ENCODE measurements at places on chromosomes 6 and 20. TPM values are rescaled to one million over a fixed set of nuclear protein-coding genes. Genes with fewer than 3 reads are reported as not detected.

The CNKSR3 gene
- total RNA-seq, result 10.5 TPM

DNA sequence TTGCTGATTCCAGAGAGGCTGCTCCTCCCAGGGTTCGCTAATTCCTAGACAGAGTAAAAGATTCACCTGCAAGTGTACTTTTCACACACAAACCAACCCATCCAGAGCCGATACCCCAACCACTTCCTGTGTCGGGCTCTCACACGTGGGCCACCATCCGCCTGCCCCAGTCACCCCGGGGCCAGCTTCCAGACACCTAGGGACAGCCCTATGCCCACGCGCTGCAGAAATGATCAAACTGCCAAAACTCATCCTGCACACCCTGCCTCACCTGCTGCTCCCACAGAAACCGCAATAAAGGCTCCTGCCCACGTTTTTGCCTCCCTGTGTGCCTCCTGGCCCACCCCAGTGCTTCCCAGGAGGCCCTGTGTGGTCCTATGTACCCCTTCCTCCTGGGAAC lies 59.5 kb downstream of the PSMG4 start:
- no peak overlapping the region for H3K27ac ChIP-seq
- H3K4me1 ChIP-seq, result no peaks in the 10 kb centered on the region
- no peaks in the 10 kb centered on the region for H3K36me3 ChIP-seq
- no peak overlapping the region for H3K4me3 ChIP-seq

- no peak overlapping the region for H3K27ac ChIP-seq
- no peaks in the 10 kb centered on the region for H3K36me3 ChIP-seq
- no peak overlapping the region for H3K4me3 ChIP-seq
- DNase-seq, result no peak
Observed at GRCh38 chr6:154457046-154457713, 53.3 kb downstream of the CNKSR3 start.

DNA sequence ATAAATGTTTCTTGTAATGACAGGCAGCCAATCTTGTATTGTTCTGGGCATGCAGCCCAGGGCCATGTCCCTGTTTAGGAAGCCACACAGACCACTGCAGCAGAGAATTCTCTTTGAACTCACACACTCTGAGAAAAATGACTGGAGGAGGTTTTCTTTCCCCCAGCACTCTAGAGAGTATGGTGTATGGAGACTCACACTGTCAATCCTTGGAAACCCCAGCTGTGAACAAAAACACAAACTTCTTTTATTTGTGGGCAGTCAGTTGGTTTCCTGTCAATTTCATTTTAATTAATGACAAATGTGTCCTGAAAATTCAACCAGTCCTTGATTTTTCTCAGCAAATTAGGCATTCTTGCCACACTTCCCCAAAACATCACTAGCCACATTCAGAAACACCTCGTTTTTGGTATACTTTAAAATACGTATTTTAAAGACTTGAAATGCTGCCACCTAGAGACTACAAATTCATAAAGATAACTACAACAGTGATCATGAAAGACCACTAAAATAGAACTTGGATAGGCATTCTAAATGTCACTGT lies 52.9 kb upstream of the UFL1 start:
- H3K4me1 ChIP-seq, result no peaks in the 10 kb centered on the region
- H3K4me3 ChIP-seq, result no peak overlapping the region
- no peaks in the 10 kb centered on the region for H3K27me3 ChIP-seq
- DNase-seq, result peak; percentile 53
- H3K36me3 ChIP-seq, result no peaks in the 10 kb centered on the region

- H3K4me1 ChIP-seq, result no peaks in the 10 kb centered on the region
- no peak overlapping the region for H3K27ac ChIP-seq
- H3K4me3 ChIP-seq, result no peak overlapping the region
- H3K36me3 ChIP-seq, result no peaks in the 10 kb centered on the region
Observed at GRCh38 chr20:31596831-31597480, 8.1 kb upstream of the ID1 start.

DNA sequence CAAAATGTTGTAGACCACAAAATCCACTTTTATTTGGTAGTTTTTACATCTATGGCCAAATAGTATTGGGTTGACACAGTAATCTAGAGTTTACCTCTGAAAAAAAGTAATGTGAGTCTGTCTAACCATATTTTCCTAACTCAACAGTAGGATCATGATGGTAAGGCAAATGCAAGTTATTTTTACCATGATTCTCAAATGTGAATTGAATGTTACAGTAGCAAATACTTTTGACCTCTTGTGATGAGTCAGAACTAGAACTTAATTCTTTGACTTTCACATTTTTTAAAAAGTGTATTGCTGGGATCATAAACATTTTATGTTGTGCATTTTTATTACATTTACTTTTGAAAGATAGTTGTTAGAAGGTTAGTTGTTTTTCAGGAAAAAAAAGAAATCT lies 22.0 kb downstream of the RNF146 start:
- DNase-seq, result no peak
- H3K4me3 ChIP-seq, result no peak overlapping the region
- no peaks in the 10 kb centered on the region for H3K27me3 ChIP-seq
- H3K27ac ChIP-seq, result no peak overlapping the region
- no peaks in the 10 kb centered on the region for H3K4me1 ChIP-seq

GRCh38 chr6:38482466-38482865 lies 157.3 kb downstream of the BTBD9 start:
- no peaks in the 10 kb centered on the region for H3K36me3 ChIP-seq
- H3K27ac ChIP-seq, result no peak overlapping the region
- peaks cover 10% of the 10 kb centered on the region for H3K4me1 ChIP-seq
- DNase-seq, result no peak

GRCh38 chr6:111418971-111419693 lies 63.9 kb downstream of the REV3L start:
- H3K4me1 ChIP-seq, result peaks cover 35% of the 10 kb centered on the region
- H3K27ac ChIP-seq, result no peak overlapping the region
- no peak for DNase-seq
- no peaks in the 10 kb centered on the region for H3K36me3 ChIP-seq

Measured in A673 (cell line).